Activated CD4-positive, alpha-beta T cell treated with anti-CD3 and anti-CD28 coated beads, Interleukin-2, amount 50 U/mL, for 1 hour (primary cell): ENCODE measurements at places on chromosomes 7 and 10.

- DNase-seq, result no peak
Observed at GRCh38 chr7:108079648-108080591, 50.2 kb downstream of the LAMB4 start.

- DNase-seq, result no peak
Observed at GRCh38 chr10:103871006-103871405, 15.6 kb upstream of the SH3PXD2A start.

GRCh38 chr7:40701836-40702551, 567.2 kb downstream of the SUGCT start:
- no peak for DNase-seq

GRCh38 chr7:101781439-101781838, 36.0 kb upstream of the CUX1 start:
- DNase-seq, result no peak

GRCh38 chr10:6221971-6222751, 19.4 kb downstream of the PFKFB3 start:
- no peak for DNase-seq

DNA sequence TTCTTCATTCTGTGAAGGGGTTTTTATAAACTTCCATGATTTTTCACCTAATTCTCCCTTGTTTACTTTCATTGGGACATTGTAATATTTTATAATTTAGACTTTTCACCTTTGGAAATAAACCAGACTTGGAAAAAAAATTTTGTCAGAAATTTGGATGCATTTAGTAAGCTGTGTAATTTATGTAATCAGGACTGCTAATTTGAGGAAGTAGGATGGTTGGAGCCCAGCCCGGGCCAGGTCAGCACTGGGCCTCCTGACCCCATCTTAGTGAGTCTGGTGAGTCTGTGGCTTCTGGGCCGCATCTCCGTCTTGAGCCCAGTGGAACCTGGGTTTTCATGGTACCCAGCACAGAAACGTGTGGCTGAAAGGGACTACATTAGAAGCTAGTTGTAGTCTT, 27.6 kb upstream of the ZNF32 start:
- no peak for DNase-seq

- no peak for DNase-seq
Observed at GRCh38 chr7:132075515-132075914, 500.8 kb downstream of the PLXNA4 start.

DNA sequence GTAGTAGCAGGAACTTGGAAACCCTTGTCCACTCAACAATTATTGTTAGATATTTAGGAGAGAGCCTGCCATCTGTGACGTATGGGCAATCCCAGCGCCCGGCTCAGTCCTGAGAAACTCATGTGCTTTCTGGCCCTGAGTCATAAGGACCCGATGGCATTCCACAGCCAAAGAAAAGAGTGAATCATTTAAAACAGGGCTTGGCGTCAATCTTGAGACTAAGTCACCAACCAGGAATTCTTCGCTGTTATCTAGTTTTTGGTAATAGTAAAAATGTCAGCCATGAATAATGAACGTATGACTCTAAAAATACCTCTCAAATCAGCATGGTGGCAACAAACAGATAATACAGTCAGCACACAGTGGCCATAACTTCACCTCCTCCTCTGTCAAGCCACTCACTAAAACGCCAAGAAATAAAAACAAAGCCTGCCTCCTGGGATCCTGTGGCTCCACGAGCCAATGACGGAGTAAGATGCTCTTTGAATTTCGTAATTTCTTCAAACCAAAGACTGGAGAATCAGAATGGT, 140.8 kb downstream of the ADAM12 start:
- DNase-seq, result no peak

- DNase-seq, result no peak
Observed at GRCh38 chr10:42111661-42112330, 526.6 kb downstream of the ZNF33B start.

DNA sequence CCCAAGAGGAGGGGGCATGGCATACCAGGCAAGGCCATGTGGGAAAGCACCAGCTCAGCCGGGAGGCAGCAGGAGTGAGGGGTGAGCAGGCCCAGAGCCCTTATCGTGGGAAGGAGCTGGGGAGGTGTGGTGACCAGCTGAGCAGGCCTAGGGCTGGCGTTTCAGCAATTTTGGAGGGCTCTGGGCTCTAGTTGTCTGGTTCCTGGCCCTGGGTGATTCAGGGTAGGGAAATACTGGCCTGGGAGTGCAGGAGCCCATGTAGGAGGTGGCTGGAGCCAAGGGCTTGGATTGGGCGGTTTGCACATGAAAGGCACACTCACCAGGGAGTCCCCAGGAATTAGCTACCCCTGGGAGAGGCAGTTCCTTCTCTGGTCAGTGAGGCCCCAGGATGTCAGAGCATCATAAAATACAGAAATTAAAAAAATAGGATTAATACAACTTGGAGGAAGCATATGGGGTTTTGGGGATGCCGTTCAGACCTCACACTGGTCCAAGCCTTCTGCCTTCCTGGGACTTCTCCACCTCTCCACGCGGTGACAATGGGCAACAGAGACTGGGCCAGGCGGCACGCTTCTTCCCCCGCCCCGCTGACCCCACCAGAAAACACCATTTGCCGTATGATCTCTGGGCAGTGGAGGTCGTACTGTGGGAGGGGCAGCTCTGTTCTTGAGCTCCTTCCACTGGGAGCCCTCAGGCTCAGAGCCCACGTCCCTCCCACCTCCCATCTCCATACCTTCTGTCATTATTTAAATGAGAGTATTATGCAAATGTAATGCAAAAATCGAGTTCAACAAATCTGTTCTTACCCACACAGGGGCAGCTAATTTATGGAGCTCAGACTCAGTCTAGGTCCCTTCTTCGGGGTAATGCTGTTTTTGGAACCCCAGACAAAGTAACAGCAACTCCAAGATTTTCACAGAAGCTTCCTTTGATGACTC, 133.0 kb upstream of the FAM20C start:
- DNase-seq, result no peak

DNA sequence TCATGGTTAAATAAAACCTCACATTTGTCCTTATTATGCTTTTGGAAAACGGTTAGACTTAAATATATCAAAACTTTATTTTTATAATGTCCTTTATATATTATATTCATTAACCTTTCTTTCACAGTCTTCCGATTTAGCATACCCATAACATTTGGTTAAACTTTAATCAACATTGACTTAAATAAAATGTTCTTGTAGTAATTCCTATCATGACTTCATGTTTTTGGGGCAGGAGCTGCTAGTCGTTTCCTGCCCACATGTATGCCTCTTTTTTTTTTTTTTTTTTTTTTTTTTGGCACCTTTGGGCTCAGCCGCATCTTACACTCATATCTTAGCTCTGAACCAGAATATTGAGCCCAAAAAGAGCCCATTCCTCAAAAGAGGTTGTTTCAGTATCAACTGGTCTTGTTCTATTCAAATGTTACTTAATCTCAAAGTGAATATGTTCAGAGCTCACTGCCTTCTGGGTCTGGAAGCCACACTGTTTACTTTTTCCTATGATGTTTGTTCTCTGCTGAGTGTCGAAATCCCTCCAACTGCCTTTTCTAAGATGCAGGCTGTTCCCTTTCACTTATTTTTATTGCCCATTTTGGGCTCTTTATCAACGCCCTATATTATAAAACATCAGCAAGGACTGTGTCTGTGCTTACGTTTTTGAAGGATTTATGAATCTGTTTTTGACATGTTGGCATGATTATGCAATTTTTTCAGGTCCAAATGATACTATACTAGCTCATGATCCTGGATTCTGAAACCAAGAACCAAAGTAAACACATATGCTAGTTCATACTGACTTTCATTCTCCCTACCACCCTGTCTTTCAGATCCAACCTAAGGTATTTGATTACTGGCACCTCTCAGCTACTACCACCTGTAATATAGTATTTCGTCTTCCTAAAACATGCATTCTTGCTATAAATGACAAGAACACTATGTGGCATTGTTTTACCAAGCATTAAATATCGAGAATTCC, 914.4 kb downstream of the PCDH15 start:
- DNase-seq, result no peak

DNA sequence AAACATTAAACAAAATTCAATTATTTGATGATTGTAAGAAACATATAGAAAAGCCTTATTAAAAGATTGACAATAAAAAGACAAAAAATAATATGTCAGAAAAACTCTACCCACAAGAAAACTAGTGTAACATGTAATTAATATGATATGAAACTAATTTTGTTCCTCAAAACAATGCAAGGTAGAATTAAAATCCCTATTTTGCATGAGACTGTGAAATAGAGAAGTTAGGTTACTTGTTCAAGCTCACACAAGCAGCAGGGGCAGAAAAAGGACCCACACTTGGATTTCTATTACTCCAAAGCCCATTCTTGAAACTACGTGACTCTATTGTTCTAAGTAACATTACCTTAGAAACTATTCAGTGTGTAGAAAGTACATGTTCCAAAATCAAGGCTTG, 96.4 kb downstream of the KCNMA1 start:
- DNase-seq, result no peak

GRCh38 chr7:1235501-1236131, 2.9 kb downstream of the UNCX start:
- DNase-seq, result no peak

- no peak for DNase-seq
Observed at GRCh38 chr7:100126239-100126930, 382 bp upstream of the MBLAC1 start.

- no peak for DNase-seq
Observed at GRCh38 chr7:106216517-106216922, 68.3 kb downstream of the NAMPT start.

DNA sequence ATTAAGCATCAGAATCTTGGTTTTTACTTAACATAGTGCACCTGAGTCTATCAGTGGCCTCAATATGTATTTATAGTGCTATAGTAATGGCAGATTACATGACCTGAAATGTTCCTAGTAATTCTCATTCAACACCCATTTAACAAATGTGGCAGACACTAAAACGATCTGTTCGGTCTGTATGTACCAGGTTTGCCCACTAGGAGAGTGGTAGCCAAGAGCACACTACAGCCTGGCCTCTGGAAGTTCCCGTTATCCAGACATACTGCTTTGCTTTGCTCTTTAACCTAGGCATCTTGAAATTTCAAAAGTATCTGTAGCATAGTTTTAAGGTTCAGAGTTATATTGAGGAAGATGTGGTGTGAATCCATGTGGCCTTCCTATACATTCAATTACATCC, 395.7 kb upstream of the NRG3 start:
- DNase-seq, result no peak

GRCh38 chr10:73979809-73980433, 18.0 kb upstream of the VCL start:
- no peak for DNase-seq

GRCh38 chr7:144785521-144785920, 50.3 kb downstream of the TPK1 start:
- DNase-seq, result no peak

- no peak for DNase-seq
Observed at GRCh38 chr7:1994931-1995330, 237.8 kb downstream of the MAD1L1 start.

GRCh38 chr7:4806983-4807597, 31.7 kb downstream of the AP5Z1 start:
- DNase-seq, result no peak

- DNase-seq, result no peak
Observed at GRCh38 chr10:107356396-107356795, 191.9 kb upstream of the SORCS1 start.

GRCh38 chr10:64477791-64478190, 956.6 kb downstream of the REEP3 start:
- DNase-seq, result no peak

- DNase-seq, result no peak
Observed at GRCh38 chr7:2109936-2110609, 122.7 kb downstream of the MAD1L1 start.

GRCh38 chr10:100911472-100911871, 1.3 kb upstream of the SLF2 start:
- DNase-seq, result no peak

- DNase-seq, result no peak
Observed at GRCh38 chr7:1103009-1103788, 15.3 kb downstream of the GPER1 start.

DNA sequence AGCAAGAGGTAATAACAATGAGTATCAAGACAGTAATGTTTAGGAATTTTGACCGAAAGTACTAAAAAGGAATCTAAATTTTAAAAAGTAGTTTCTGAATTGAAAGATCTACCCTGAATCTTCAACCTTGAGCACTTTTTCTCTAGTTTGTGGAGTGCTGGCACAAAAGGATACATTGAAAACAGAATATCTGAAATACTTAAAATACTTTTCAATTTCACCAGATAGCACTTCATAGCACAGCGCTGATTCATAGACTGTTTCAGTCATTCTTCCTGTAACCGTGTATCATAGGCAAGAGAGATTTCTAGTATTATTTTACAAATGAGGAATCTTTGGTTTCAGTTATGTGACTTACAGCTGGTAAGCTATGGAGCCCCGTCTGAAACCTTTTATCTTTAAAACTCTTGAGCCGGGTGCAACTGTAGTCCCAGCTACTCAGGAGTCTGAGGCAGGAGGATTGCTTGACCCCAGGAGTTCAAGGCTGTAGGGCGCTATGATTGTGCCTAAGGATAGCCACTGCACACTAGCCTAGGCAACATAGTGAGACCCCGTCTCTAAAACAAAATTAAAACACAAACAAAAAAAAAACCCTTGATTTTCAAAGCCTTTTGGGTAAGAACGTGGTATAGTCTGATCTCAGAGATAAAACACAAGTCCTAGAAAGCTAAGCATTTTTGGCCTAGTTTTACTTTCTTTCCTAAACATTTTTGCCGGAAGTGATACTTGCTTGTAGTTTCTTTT, 35.1 kb downstream of the FHIP2A start:
- no peak for DNase-seq

- no peak for DNase-seq
Observed at GRCh38 chr10:69952069-69952800, 100.4 kb upstream of the MACROH2A2 start.

- DNase-seq, result no peak
Observed at GRCh38 chr7:22325671-22326070, 31.3 kb downstream of the RAPGEF5 start.

DNA sequence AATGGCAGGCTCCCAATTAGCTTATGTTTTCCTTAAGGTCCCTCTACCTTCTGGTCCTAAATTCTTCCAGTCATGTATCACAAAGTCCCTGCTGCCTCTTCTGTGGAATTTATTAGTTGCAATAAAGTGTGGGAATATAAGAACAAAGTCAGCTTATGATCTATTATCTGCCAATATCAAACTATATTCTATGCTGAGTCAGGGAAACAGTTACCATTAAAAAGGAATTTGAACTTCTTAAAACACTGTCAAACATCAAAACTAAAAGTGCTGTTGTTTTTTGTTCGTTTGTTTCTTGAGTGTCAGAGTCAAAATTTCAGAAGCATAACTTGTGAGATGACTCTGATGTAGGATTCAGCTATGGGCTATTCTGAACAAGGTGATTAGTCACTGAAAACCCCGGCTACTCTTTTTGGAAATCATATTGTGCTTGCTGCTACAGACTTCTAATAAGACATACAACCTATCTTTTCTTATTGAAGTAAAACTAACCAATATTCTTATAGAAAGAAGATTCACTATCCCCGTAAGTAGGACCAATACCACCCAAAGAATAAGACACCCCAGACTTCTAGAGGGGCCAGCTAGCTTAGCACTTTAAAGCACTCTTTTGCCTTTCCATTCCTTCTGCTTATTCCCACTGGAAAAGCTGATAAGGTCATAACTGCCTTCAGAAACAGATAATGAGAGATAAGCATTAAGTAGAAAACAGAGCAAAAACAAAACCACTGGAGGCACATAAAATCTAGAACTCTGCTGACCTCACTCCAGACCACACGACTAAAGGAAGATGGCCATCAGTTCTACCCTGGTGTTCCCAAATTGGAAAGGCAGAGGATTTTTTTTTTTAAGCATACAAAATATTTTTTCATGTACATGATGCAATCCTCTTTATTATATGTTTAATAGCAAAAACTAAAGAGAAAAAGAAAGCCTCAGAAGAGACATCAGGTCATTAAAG, 370.6 kb downstream of the PARD3 start:
- no peak for DNase-seq

GRCh38 chr10:42929993-42930392, 146.9 kb upstream of the RET start:
- no peak for DNase-seq
